ENCODE measurements at places on chromosomes 13 and 19.

GRCh38 chr19:40663695-40664692 lies 26.5 kb downstream of the NUMBL start:
- H3K4me3 ChIP-seq = peak overlapping the region; percentile 74
- peaks cover 15% of the 10 kb centered on the region for H3K4me1 ChIP-seq
- peak overlapping the region; percentile 77 for H3K27ac ChIP-seq

- H3K36me3 ChIP-seq = no peaks in the 10 kb centered on the region
- H3K27me3 ChIP-seq = peaks cover 3% of the 10 kb centered on the region
- H3K4me1 ChIP-seq = no peaks in the 10 kb centered on the region
- no peak for DNase-seq
These were observed 221.8 kb upstream of the UBL3 start for GRCh38 chr13:30071969-30072817.

DNA sequence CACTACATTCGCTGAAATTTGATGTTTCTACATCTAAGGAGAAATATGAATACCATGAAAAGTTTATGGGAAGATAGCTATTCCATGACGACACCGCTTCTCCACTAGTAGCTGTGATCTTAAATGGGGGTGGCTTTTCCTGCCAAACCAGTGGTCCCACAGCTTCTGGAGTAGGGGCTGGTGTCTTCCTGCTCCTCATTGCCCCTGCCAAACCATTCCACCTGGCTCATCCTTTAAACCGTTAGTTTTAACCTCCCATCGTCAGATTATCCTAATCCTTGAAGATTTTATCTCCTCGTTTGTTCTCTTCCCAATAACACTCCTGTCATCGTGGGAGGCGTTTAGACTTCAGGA lies 568 bp upstream of the ZNF230 start:
- peak overlapping the region; percentile 97 for H3K4me3 ChIP-seq
- peaks cover 42% of the 10 kb centered on the region for H3K36me3 ChIP-seq

DNA sequence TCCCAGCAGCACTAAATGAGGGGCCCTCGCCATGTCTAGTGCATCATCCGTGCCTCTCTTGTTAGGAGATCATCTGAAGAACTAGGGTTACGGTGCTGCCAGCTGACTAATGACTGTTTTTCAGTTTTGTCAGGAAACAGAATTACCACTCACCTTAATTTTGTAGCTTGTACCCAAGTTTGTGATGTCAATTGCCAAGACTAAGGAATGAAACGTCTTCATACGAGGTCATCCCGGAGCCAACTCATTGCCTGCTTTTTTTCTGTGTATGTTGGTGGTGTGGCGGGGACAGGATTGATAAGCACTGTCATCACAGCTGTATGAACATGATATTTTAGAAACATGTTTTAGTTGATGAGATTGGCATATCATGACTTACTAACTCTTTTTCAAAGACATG lies 100.6 kb downstream of the TNFRSF19 start:
- H3K27me3 ChIP-seq = peaks cover 30% of the 10 kb centered on the region
- H3K27ac ChIP-seq = no peak overlapping the region
- no peak overlapping the region for H3K4me3 ChIP-seq
- DNase-seq = no peak
- no peaks in the 10 kb centered on the region for H3K4me1 ChIP-seq
- H3K36me3 ChIP-seq = no peaks in the 10 kb centered on the region

GRCh38 chr13:94683409-94683808 lies 28.9 kb downstream of the SOX21 start:
- no peaks in the 10 kb centered on the region for H3K36me3 ChIP-seq
- no peak overlapping the region for H3K27ac ChIP-seq
- no peak overlapping the region for H3K4me3 ChIP-seq
- H3K4me1 ChIP-seq = no peaks in the 10 kb centered on the region
- peaks cover 29% of the 10 kb centered on the region for H3K27me3 ChIP-seq

- DNase-seq = peak; percentile 81
- H3K27ac ChIP-seq = peak overlapping the region; percentile 78
- peak overlapping the region; percentile 77 for H3K4me3 ChIP-seq
These were observed 115.1 kb downstream of the KCNRG start for GRCh38 chr13:50130123-50130946.

DNA sequence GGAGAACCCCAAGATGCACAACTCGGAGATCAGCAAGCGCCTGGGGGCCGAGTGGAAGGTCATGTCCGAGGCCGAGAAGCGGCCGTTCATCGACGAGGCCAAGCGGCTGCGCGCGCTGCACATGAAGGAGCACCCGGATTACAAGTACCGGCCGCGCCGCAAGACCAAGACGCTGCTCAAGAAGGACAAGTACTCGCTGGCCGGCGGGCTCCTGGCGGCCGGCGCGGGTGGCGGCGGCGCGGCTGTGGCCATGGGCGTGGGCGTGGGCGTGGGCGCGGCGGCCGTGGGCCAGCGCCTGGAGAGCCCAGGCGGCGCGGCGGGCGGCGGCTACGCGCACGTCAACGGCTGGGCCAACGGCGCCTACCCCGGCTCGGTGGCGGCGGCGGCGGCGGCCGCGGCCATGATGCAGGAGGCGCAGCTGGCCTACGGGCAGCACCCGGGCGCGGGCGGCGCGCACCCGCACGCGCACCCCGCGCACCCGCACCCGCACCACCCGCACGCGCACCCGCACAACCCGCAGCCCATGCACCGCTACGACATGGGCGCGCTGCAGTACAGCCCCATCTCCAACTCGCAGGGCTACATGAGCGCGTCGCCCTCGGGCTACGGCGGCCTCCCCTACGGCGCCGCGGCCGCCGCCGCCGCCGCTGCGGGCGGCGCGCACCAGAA lies 1.1 kb downstream of the SOX1 start:
- H3K27ac ChIP-seq = no peak overlapping the region
- DNase-seq = peak; percentile 57
- H3K36me3 ChIP-seq = peaks cover 15% of the 10 kb centered on the region

DNA sequence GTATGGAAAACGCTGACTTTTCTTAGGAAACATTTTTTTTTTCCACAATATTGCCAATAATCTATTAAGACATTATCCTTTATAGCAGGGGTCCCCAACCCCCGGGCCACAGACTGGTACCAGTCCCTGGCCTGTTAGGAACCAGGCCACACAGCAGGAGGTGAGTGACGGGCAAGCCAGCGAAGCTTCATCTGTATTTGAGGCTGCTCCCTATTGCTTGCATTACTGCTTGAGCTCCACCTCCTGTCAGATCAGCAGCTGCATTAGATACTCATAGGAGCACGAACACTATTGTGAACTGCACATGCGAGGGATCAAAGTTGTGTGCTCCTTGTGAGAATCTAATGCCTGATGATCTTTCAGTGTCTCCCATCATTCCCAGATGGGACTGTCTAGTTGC lies 793.7 kb downstream of the SLITRK5 start:
- H3K36me3 ChIP-seq = no peaks in the 10 kb centered on the region
- H3K27me3 ChIP-seq = no peaks in the 10 kb centered on the region
- no peak overlapping the region for H3K27ac ChIP-seq
- H3K4me1 ChIP-seq = no peaks in the 10 kb centered on the region
- no peak overlapping the region for H3K4me3 ChIP-seq

- DNase-seq = no peak
- H3K27ac ChIP-seq = no peak overlapping the region
- no peaks in the 10 kb centered on the region for H3K4me1 ChIP-seq
These were observed 651.2 kb downstream of the SLITRK6 start for GRCh38 chr13:85148009-85148408.

DNA sequence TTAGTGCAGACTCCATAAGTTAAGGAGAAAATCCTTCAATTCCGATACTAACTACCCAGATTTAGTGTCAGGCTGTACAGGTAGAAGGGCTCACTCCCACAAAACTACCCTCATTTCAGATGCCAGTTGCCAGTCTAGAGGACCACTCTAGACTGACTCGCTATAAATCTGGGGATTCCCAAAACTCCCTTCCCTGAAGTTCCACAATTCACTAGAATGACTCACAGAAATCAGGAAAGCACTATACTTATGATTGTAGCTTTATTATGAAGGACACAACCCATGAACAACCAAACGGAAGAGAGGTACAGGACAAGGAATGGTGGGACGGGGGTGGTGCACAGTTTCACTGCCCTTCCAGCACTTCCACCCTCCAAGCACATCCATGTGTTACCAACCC lies 321.2 kb downstream of the DIAPH3 start:
- H3K4me3 ChIP-seq = no peak overlapping the region
- peaks cover 1% of the 10 kb centered on the region for H3K36me3 ChIP-seq
- H3K27ac ChIP-seq = no peak overlapping the region
- H3K27me3 ChIP-seq = no peaks in the 10 kb centered on the region
- DNase-seq = no peak
- H3K4me1 ChIP-seq = no peaks in the 10 kb centered on the region

- H3K4me1 ChIP-seq = no peaks in the 10 kb centered on the region
- H3K27ac ChIP-seq = no peak overlapping the region
- H3K27me3 ChIP-seq = no peaks in the 10 kb centered on the region
- DNase-seq = no peak
- H3K4me3 ChIP-seq = no peak overlapping the region
- no peaks in the 10 kb centered on the region for H3K36me3 ChIP-seq
These were observed 1216.0 kb downstream of the SLITRK5 start for GRCh38 chr13:88887045-88887662.

DNA sequence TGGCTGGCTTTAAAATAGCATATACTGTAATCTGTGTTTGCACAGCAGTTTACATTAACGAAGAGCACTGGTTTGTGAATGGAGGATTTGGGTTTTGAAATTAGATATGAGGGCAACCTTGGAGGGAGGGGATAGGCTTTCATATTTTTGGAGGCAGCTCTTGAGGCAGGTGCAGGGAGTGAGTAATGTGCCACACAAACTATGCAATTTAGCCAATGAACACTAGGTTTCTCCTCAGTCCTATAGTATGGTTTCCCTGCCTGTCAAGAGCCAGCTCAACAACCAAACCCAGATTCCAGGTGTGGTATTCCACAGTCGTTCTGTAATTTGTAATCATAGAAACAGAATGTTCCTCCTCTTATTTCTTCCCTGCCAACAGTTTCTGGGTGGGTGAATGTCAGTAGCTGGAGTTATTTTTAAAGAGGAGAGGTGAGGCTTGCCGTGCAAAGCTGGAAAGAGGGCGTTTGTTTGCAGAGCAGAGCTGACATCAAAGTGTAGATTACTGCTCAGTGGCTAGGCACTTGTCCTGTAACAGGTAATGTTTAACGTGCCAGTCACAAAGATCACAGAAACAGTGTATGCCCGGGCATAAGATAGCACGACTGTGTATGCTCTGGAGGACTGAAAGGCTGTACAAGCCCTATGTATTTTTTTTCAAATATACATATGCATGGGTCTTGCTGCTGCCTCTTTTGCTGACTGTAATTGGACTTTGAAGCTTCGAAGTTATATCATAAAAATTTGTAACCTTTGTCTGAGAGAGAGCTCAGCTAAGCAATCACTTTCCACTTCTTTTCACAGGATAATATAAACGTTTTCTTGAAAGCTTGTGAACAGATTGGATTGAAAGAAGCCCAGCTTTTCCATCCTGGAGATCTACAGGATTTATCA lies 124.2 kb downstream of the LMO7 start:
- peak; percentile 70 for DNase-seq
- peaks cover 40% of the 10 kb centered on the region for H3K4me1 ChIP-seq
- peak overlapping the region; percentile 81 for H3K4me3 ChIP-seq
- H3K36me3 ChIP-seq = peaks cover 9% of the 10 kb centered on the region
- H3K27ac ChIP-seq = no peak overlapping the region
- no peaks in the 10 kb centered on the region for H3K27me3 ChIP-seq

DNA sequence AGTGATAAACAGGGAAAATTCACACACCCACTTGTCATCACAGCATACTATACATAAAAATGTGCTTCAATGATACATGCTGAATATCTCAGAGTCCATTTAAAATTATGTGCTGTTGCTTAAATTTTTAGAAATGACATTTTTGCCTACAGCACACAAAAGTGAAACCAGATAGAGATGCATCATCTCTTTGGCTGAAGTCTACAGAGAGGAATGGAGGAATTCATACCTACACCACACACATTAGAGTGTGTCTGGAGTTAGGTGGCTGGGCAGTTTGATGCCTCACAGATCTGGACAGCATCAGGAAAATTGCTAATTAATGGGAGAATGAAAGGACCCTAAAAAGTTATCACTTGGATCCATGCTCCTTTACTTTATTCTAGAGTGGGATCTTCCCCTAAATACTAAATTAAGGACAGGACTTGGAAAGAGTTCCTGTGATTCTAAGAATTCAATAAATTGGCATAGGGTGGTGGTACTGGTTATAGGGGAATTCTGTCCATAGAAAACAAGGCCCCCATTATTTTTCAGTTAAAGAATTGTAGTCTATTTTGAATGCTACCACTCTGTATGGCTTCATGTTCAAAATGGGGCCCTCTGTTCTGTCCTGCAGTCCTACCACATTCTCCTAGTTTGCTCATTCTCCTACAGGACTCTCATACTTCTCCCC lies 41.3 kb downstream of the RCBTB2 start:
- H3K27ac ChIP-seq = no peak overlapping the region
- peaks cover 8% of the 10 kb centered on the region for H3K36me3 ChIP-seq
- no peaks in the 10 kb centered on the region for H3K27me3 ChIP-seq
- DNase-seq = peak; percentile 61
- no peak overlapping the region for H3K4me3 ChIP-seq

DNA sequence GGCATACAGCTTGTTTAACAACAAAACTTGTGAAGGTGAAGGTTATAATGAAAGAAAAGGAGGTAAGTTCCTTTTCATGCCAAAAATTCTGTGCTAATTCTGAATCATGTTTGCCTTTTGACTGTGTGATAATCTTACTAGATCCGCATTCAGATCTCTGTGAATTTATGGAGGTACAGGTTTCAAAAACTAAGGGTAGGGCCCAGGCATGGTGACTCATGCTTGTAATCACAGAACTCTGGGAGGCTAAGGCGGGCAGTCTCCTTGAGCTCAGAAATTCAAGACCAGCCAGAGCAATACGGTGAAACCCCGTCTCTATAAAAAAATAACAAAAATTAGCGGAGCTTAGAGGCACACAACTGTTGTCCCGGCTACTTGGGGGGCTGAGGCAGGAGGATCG lies 45.9 kb downstream of the PCDH9 start:
- no peaks in the 10 kb centered on the region for H3K4me1 ChIP-seq
- DNase-seq = no peak
- no peaks in the 10 kb centered on the region for H3K36me3 ChIP-seq
- H3K4me3 ChIP-seq = no peak overlapping the region
- H3K27me3 ChIP-seq = no peaks in the 10 kb centered on the region

- peaks cover 33% of the 10 kb centered on the region for H3K4me1 ChIP-seq
- peak; percentile 60 for DNase-seq
- peak overlapping the region; percentile 34 for H3K27ac ChIP-seq
- peak overlapping the region; percentile 34 for H3K4me3 ChIP-seq
- H3K36me3 ChIP-seq = peaks cover 54% of the 10 kb centered on the region
These were observed 3.4 kb downstream of the EIF3G start for GRCh38 chr19:10116085-10116865.

DNA sequence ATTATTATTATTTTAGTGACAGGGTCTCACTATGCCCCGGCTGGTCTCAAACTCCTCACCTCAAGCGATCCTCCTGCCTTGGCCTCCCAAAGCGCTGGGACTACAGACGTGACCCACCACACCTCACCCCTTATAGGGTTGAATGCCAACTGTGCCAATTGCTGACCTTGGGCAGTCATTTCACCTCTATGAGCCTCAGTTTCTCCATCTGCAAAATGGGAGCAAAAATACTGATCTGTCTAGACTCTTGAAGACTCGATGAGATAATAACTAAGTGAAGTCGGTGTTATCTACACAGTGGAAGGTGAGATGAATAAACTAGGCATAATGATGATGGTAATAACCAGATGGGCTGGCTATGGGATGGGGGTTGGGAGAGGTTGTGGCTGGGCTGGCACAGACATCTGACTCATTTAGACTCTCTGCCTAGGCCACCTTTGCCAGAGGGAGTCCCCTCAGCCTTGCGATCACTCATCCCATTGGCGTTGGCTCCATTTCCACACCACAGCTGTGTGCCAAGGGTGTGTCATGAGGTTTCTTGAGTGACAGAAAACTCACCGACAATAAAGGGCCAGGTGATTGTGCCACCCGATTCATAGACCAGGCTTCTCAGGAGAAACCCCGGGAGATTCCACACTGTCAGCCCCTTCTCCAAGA lies at the start of gene CASP14:
Gene CASP14 (plus strand): TSS at position 596 of the 657 bp plus-strand sequence. CDS start 2,772 bp downstream, outside the sequence.
- no peaks in the 10 kb centered on the region for H3K27me3 ChIP-seq
- no peak within 1 kb of the TSS for H3K27ac ChIP-seq
- H3K36me3 ChIP-seq = no peaks in the 10 kb centered on the region
- DNase-seq = no peak
- H3K4me1 ChIP-seq = no peaks in the 10 kb centered on the region
